SK-N-MC (cell line): ENCODE measurements at places on chromosomes 11 and 22.

GRCh38 chr22:39722501-39722900, 151.9 kb downstream of the CACNA1I start:
- no peak for DNase-seq

- no peak for DNase-seq
These were observed 17.4 kb upstream of the NAP1L4 start for GRCh38 chr11:3009481-3009880.

- no peak for DNase-seq
These were observed 120.9 kb upstream of the B3GAT1 start for GRCh38 chr11:134532921-134533421.

GRCh38 chr11:107785401-107785800, 73.2 kb downstream of the SLC35F2 start:
- no peak for DNase-seq

DNA sequence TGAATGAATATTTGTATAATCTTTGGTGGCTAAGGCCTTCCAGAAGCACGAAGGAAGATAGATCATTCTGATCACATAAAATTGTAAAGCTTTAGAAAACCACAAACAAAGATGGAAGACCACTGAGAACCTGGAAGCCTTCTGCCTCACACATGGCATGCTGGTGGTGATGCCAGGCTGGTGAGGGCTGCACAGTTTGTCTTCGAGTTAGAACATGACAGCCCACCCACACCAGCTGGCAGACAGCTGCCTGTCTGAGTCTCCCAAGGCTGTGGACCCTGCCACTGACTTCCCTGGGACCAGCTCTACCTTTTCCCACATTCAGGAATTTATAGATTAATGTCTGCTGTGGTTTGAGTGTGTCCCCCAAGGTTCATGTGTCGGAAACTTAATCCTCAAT, 48.8 kb upstream of the B3GAT1 start:
- DNase-seq: no peak
